ENCODE measurements at places on chromosomes 6 and 20.

GRCh38 chr20:36549628-36549941 lies 8.3 kb downstream of the MYL9 start:
- no peak for DNase-seq

DNA sequence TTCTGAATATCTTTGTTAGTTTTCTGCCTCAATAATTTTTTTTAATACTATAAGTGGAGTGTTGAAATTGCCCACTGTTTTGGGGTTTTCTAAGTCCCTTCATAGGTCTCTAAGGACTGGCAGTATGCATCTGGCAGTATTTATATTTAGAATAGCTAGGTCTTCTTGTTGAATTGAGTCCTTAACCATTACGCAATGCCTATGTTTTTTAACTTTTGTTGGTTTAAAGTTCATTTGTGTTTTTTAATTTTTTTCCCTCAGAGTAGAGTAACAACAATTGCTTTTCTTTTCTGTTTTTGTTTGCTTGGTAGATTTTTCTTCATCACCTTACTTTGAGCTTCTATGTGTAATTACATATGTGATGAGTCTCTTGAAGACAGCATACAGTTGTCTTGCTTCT lies 375.9 kb upstream of the EYS start:
- no peak for DNase-seq

DNA sequence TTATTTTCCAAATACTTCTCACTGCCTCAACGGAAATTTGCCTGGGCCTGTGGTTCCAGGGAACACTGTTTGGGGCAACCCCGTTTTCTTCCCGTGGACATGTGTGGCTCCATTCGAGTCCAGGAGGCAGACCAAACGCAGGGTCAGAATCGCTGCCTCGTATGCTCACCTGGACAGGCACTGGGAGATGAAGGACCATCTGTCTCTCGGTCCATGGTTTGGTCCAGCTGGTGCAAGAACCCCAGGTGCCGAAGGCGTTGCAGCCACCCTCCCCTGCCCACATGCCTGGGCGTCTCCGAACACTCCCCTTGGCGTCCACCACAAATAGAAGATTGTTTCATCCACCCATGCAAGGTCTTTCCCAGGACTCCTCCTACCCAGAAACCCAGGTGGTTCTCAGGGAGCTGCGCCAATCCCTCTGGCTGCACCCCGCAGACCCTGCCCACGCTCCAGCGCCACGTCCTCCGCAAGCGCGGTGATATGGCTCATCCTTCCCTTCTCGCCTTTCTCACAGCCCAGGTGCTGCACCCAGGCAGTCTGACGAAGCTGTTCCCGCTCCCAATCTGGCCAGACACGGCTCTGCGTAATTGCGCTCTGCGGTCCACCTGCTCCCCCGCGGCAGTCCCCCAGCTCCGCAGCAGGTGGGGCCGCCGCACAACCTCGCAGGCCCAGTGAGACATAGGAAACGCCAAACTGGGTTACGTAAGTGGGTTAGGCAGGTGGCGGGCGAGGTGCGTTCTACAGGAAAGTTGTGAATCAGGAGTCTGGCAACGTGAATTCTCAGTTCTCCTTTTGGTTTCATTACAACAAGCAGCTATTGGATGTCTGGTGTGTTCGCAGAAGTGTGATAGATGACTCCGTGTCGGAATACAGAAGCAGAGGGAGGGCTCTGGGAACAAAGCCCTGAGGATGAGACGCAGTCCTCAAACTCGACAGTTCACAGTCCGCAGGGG lies 146.2 kb upstream of the ECI2 start:
- DNase-seq, result peak; percentile 64

DNA sequence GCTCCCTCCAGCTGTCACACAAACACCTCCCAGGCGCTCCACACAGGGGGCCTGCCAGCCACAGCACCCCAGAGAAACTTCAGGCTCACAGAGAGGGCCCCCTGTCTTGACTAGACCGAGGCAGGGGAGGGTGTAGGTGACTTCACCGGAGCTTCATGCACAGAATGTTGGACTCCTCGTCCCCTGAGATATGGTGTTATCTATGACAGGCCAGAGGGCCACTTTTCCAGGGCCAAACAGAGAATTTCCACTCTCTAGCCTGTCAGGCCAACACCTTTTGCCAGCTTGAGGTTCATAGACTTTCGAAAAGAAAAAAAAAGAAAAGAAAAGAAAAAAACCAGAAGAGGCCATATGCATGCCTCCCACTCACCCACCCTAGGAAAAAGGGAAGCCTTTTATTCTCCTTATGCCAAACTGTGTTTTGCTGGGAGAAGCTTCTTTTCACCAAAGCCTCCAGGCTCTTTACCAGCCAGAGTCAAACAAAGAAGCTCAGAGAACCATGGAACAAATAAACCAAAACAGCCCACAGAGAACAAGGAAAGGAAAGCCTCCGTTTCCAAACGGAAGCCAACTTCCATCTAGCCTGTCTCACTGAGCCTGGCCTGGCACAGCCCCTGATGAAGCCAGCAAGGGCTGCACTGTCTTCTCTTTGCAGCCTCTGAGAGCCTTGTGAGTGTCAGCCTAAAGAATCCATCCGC lies 313.2 kb upstream of the JARID2 start:
- no peak for DNase-seq

- no peak for DNase-seq
These were observed 659.8 kb upstream of the SLC35B3 start for GRCh38 chr6:9095137-9095536.

- DNase-seq, result peak; percentile 77
These were observed 97.7 kb downstream of the KCNB1 start for GRCh38 chr20:49384437-49385434.

- no peak for DNase-seq
These were observed 86.2 kb downstream of the PLEKHG1 start for GRCh38 chr6:150685860-150686259.

- DNase-seq, result no peak
These were observed 46.9 kb downstream of the GINS1 start for GRCh38 chr20:25454153-25454900.
